ENCODE measurements at places on chromosomes 13 and 19.

DNA sequence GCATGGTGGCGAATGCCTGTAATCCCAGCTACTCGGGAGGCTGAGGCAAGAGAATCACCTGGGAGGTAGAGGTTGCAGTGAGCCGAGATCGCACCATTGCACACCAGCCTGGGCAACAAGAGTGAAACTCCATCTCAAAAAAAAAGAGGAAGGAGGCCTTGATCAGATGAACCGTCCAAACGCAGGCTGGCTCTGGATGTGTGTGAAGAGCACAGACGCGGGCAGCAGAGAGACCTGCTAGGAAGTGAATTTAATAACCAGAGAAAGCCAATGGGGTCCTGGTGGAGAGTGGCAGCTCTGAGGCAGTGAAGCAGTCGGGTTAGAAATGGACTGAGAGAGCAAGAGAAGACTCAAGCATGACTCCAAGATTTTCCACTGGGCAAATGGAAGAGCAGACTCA is 136.5 kb downstream of the RNF17 start:
- no peak for DNase-seq

DNA sequence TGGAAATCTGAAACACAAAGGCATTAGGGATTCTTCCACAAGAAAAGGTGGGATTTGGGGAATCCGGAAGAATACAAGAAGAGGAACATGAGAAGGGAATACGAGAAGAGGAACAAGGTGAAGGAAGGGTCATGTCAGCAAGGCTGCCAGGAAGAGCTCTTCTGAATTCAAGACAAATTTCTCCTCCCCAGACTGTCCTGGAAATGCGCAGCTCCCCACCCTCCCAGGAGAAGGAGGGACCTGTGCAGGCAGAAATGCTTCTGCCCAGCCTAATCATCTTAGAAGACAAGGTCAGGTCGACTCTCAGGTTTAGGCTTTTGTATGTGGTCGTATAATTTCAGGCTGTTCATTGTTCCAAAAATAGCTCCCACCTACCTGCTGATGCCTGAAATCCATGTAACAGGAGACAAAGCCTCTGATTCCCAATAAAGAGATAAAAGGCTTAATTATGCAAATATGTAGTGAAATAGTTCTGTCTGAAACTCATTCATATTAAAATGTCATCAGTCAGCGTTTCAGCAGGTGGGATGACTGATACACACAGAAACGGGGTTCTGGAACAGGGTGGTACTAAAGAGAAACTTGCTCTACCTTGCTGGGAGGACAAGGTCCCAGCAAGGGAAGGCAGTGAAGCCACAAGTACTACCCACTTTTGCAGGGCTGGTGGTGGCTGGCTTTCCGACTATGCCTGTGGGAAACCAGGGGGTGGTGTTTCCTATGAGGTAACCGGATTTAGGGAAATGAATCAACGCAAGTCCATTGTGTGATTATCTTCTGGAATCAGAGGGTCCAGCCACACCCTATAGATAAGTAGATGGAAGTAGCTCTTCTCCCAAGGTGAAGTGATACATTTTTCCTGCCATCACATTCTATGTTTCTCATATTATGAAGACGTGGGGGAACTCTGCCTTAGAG is 76.1 kb downstream of the KL start:
- DNase-seq, result no peak

GRCh38 chr13:40292536-40292935 is 373.9 kb downstream of the FOXO1 start:
- DNase-seq, result no peak

DNA sequence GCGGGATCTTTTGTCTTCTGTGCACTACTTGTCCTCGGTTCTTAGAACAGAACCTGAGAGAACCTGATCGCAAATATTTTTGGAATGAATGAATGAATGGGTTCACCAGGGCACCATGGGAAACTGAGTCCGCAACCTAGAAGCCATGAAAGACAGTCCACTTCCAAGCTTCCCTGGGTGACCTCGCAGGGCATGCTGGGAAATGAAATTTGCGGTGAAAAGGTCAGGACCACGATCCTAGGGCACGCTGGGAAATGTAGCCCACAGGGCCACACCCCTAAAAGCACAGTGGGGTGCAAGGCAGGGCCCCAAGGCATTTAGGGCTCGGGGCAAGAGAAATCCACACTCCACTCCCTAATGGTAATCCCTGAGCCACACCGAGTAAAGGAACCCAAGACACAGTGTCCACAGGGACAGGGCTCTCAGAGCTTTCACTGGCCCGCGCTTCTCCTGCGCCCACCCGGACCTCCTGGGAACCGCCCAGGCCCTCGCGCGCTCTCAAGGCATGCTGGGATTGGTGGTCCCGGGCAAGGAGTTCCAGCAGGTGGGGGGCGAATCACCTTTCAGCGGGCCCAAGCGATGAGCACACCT is 1.1 kb upstream of the PPP1R12C start:
- no peak for DNase-seq

Measured in activated gamma-delta T cell treated with Interleukin-2 at 50 U/mL for 16 hours (primary cell).